Right cardiac atrium (tissue), 5 donors: ENCODE measurements at places on chromosomes 3 and 15. TPM values are rescaled to one million over a fixed set of nuclear protein-coding genes. Genes with fewer than 3 reads are reported as not detected.

GRCh38 chr3:191393146-191393545 lies 62.8 kb upstream of the UTS2B start:
- DNase-seq = no peak

Gene GPR149
- not detected for total RNA-seq

Gene DUOXA2
- not detected for total RNA-seq

- no peak for DNase-seq
Observed at GRCh38 chr3:112871735-112872134, 25.1 kb upstream of the CD200R1L start.

GRCh38 chr15:61188168-61188567 lies 40.9 kb downstream of the RORA start:
- no peak for DNase-seq
